ENCODE measurements at places on chromosomes 12 and 14. TPM values are rescaled to one million over a fixed set of nuclear protein-coding genes. Genes with fewer than 3 reads are reported as not detected.
A peak's percentile ranks its signal among the peaks of the same experiment; 100 is the strongest.

- DNase-seq: peak; percentile 22
These were observed 1313.9 kb downstream of the TMEM121 start for GRCh38 chr14:106840258-106840657.

DNA sequence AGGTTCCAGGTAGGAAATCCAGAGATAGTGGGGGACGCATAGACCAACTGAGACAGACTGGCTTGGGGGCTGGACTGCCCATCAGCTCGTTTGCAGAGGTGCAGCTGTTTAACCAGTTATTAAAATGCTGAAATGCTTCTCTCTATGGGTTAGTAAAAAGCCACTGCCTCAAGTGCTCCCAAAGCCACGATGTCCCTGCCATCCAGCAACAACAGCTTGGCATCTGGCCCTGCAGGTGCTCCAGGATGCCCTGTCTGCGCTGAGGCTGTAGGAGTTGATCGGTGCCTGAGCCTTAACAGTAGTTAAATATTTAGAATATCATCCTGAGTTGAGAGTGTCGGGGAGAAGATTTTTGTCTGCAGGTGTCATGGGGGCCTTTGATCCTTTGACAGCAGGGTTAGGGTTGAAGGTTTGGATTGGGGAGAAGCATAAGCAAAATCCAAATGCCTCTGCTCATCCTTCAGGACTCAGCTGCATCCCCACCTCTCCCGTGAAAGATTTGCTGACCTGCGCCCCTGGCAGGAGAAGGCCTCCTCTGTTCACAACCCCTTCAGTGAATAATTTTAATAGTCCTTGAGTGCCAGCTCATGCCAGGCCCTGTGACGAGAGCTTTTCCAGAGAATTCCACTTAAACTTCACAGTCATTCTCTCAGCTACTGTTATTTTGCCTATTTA is 127.3 kb upstream of the PWP1 start:
- DNase-seq: no peak

Gene MGP
- not detected for total RNA-seq

DNA sequence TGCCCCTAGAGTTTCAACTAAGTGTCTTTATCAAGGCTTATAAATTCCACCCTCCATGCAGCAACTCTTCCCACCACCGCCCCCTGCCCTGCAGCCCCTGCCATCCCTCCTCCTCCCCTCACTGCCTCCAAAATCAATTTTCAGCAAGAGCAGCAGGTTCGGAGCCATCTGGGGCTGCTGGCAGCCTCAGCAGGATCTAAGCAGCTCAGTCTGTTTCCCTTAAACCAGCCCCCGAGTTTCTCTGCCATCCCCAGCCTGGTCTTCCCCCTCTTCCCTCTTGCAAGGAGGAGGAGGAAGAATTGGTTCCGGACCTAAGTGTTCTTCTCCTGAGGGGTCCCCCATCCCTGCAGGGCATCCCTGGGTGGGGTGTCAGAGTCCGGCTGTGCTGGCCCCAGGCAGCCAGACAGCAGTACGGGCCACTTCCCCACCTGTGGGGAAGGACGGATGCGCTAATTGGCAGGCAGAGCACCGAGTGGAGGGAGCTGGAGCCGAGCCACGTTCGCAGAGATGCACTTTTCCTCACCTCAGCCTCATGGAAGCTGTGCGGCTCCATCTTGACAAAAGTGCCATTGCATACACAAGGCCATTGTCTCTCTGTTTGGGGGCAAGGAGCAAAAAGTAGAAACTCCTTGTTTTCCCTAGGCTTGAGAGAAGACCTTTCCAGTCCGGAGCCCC is 189.3 kb downstream of the KCNA5 start:
- no peak for DNase-seq

- DNase-seq: peak; percentile 39
These were observed 4.4 kb downstream of the REM2 start for GRCh38 chr14:22887260-22887989.

GRCh38 chr12:12216349-12217017 is 50.4 kb downstream of the LRP6 start:
- no peak for DNase-seq

DNA sequence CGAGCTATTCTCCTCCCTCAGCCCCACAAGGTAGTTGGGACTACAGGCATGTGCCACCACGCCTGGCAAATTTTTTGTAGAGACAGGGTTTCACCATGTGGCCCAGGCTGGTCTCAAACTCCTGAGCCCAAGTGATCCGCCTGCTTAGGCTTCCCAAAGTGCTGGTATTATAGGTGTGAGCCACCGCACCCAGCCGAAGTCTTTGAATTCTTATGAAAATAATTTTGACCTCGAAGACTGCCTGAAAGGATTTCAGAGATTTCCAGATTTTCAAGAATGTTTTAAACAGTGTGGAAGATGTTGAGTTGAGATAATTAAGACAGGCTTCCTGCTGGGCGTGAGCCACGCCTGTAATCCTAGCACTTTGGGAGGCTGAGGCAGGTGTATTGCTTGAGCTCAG is 5.0 kb downstream of the PSMA3 start:
- no peak for DNase-seq

Gene NXPH4
- total RNA-seq: 0.32 TPM

Gene CD163L1
- not detected for total RNA-seq

Gene VWF
- not detected for total RNA-seq

GRCh38 chr14:65949711-65950516 is 536.3 kb upstream of the CCDC196 start:
- no peak for DNase-seq

Gene TAS2R9
- not detected for total RNA-seq

Gene ADAMTS20
- total RNA-seq: not detected

DNA sequence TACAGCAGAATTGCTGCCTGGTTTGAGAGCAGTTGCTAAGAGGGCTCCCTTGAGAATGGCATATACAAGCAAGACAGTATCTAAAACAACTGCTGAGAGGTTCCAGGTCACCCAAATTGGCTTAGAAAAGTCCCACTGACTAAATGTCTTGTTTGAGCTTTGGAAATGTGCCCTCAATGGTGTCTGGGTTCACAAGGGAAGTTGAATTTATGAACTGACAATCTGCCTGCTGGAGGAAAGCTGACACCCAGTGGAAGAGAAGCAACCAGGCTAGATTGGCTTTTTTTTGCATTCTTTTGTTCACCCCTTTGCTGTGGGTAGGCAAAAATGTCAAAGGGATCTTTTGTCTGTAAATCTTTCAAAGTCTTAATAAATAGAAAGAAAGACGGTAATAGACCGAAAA is 44.6 kb upstream of the NPFF start:
- no peak for DNase-seq

- DNase-seq: no peak
These were observed 70.5 kb upstream of the ANO4 start for GRCh38 chr12:100724071-100724470.

- no peak for DNase-seq
These were observed 452.4 kb downstream of the TMEM121 start for GRCh38 chr14:105978618-105979295.

Gene TAC3
- 0.25 TPM for total RNA-seq
